Memory B cell (primary cell): ENCODE measurements at places on chromosomes 6 and 20.

GRCh38 chr6:146795479-146796133 is 196.8 kb downstream of the ADGB start:
- DNase-seq = no peak

DNA sequence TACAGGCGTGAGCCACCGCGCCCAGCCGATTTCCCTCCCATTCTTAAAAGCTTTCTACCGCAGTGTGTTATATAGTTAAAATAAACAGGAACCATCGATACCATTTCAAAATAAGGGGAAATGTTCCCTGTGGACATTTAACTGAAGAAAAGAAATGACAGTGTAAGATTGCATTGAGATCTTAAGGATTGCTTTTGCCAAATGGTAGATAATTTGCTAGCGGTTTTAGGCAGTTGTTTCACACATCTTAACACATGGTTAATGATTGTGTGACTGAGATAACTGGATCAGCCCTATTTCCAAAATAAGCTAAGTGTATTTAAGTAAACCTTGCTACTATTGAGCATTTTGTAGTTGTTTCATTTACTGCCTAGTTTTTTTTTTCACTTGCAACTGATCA is 15.6 kb downstream of the STX16 start:
- no peak for DNase-seq

DNA sequence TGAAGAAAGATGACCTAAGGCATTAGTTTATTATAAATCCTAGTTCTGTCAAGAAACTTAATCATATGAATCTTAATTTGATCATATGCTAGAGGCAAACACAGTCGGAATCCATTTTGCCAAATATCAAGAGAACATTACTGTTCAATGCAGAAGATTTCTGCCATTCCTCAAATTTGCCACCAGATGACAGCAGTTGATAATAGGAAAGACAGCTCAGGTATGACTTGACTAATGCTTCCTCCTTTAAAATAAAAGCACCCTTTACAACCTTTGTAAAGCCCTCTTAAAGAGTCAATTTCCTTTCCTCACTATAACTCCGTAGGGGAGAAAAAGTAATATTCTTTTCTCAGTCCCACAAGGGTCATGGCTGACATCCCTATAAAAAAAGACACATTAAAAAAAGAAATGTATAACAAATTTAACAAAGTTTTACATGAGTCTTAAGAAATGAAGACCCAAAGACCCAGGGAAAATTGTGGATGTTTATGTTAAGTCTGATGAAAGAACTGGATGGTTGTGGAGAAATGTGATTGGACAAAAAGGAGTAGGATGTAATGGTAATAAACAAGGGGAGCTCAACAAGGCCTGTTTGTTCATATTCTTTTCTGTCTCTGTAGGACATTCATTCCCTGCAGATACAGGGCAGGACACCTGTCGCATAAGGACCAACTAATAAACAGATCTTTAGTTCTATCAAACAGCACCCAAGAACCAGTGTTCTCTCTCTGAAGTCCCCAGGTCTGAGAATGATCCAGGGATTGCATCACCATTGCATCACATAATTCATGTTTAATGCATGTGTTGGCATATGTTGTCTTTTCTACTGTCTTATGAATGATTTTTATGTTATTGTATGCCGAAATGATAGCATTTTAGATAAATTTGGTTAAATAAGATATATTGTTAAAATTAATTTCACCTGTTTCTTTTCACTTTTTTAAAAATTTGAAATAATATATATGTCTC is 23.0 kb upstream of the IL17A start:
- DNase-seq = no peak

- DNase-seq = peak; percentile 56
These were observed 14.6 kb downstream of the MYBL2 start for GRCh38 chr20:43681468-43681942.

DNA sequence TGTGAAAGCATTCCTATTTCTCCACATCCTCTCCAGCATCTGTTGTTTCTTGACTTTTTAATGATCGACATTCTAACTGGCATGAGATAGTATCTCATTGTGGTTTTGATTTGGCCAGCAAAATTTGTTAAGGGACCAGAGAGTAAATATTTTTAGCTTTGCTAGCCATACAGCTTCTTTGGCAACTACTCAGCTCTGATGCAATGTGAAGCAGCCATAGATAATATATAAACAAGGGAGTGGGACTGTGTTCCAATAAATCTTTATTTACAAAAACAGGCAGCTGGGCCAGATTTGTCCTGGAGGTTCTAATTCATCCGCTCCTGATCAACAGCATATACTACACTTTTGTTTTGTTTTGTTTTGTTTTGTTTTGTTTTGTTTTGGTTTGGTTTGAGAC is 202.9 kb downstream of the ZNF217 start:
- DNase-seq = no peak

DNA sequence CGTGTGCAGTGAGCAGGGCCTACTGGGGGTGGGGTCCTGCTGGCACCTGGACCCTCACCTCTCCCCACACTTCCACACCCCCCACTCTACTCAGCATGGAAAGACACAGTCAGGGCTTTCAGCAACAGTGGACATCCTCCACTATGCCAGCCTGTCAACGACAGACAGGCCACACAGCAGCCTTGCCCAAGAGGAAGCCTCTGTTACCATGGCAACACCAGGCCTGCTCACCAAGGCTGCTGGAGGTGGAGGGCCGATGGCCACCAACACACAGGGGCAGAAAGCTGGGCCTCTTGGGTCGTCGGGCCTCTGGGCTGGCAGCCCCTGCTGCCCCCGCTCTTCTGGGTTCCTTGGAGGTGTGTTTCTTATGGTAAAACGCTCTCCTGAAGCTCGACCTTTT is 13.6 kb downstream of the BNIP5 start:
- DNase-seq = no peak

DNA sequence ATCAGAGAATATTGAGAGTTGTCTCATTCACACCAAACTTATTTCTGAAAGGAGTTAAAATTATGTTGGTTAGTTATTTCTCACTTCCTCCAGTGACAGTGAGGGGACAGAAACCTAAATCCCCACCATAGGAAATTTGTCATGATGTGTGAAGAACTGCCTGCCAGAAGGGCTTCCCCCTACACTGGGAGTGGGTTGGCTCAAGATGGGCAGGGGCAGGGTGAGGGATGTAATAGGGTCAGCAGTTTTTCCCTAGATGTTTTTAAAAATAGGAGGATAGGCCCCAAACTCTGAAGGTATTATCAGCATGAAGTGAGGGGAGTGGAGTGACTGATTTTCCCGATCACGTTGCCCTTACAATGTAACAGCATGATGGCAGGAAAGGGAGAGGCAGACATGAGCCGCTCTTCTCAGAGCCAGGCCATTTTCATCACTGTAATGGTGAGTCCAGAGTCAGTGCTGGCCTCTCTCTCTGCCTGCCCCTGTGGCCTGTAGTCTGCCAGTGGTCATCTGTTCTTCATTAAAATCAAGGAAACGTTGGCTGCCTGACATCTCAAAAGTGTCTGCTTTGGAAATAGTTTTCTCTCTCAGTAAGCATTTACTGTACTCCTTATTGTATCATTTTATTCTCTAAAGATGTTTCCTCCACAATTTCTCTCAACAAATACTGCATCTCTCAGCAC is 59.8 kb upstream of the SYNJ2 start:
- DNase-seq = no peak

DNA sequence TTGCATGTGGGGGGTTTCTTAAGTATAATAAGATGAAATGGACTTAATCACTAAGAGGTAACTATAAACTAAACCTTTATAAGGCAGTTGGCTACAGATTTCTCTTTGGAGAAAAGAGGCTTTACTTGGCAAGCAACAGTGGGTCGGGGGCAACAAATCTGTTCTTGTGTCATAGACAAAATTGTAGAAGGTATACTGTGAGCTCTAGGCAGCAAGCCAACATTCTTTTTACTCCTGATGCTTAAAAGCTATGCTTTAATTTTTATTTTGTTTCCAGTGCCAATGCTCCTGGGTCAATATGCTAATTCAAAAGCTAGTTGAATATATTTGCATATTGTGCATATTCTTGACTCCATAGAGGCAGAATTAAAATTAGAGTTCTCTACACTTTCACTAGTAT is 495.4 kb downstream of the BTBD3 start:
- DNase-seq = no peak

DNA sequence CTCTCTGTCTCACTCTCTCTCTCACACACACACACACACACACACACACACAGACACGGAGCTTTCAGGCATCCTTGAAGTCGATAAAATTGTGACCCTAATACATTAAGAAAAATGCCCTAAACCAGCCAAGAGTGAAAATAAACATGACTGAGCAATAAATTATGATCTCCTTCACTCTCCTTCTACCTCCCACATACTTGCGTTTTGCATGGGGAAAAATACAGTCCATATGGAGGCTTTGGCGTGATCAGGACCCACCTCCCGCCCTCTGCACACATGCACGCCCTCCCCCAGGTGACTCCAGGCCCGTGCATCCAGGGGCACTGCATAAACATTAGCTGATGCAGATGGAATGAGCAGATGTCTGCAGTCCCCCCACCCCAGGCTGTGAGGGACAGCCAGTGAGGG is 114.2 kb upstream of the JARID2 start:
- DNase-seq = no peak

DNA sequence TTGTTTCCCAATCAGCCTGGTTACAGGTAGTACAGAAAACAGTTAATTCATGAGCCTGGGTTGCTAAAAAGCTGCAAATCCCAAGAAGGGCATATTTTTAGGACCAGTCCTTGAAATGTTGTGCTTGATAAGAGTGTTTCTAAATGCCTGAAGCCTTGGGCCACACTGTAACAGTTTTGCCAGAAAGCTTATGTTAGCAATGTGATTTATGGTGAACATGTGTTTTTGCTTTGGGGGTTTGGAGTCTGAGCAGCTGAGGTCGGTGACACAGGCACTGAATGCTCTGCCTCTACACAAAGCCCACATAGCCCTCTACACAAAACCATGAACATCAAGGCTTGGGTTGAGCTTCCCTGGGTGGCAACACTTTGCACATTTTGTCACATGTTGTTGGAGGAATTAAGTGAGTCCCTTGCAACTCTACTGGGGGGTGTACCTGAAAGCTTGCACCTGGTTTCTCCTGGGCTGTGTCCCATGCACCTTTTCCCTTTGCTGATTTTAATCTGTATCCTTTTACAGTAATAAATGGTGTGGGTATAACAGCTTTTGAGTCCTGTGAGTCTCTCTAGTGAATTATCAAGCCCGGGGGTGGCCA is 22.2 kb downstream of the AHI1 start:
- DNase-seq = no peak

GRCh38 chr6:24775520-24776058 is 852 bp downstream of the GMNN start:
- no peak for DNase-seq

DNA sequence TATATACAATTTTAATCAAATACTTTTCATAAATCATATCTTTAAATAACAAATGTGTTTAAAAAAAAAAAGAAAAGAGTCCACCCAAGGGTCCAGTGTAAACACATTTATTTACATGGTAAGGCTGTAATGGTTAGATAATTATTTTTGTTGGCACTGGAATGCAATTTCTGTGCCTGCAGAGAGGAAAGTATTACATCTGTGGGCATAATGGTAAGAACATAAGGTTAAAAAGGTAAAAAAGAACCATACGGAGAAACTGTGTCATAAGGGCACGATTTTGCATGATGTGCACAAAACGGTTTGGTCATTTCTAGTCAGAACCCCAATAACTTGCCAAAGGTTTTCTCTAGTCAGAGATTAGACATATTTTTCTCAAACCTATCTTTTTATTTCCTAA is 54.3 kb downstream of the RWDD2A start:
- no peak for DNase-seq

GRCh38 chr20:58482416-58482815 is 32.8 kb downstream of the APCDD1L start:
- no peak for DNase-seq

GRCh38 chr6:139372326-139373153 is 1.9 kb downstream of the CITED2 start:
- no peak for DNase-seq

DNA sequence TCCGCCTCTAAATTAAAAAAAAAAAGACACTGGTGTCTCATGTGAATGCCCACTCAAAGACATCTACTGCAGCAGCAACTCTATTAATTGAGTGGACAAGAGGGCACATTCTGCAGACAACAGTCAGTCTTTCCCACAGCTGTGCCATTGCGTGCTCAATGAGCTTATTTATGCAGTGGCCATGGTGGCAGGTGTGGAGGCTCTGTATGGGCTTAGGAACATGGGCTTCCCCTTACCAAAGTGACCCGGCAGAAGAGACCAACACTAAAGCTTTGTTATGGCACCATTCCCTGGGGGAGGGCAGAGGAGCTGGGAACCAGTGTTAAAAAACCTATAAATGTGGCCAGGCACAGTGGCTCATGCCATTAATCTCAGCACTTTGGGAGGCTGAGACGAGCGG is 4.2 kb upstream of the VAPB start:
- no peak for DNase-seq

GRCh38 chr6:119323931-119324330 is 25.6 kb downstream of the MAN1A1 start:
- DNase-seq = no peak
